Activated T-helper 1 cell treated with Interleukin-2 at 50 U/mL for 16 hours (primary cell): ENCODE measurements at places on chromosomes 5 and 9.

GRCh38 chr5:57445705-57446037 lies 36.9 kb downstream of the ACTBL2 start:
- DNase-seq, result no peak

DNA sequence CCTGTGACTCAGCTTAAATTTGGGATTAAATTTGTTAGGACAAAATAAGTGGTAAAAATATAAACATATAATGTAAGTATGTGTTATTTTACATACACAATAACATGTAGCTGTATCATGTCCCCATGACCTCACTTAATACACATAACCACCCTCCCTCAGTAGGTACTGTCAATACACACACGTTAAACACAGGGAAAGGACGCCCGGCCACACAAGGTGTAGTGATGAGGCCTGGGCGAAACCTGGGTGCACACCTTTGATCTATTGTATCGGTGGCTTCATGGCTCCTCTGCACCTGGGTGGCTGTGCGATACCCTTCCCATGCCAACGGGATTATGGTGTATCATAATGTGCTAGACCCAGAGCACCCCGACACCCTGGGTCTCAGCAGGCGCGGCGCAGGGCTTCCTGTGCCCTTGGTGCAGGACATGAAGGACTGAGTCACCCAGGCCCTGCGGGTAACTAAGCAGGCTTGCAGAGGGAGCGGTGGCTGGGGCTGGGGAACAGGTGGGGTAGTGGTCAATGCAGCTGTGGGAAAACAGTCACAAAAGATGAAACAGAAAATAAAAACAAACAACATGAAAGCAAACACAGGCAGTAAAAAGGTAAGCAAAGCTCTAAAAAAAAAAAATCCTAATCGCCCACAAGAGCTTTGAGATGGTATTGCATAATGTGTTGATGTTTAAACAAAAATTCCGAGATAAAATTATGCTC lies 127.5 kb upstream of the RETREG1 start:
- no peak for DNase-seq

GRCh38 chr5:54672871-54673270 lies 155.3 kb downstream of the SNX18 start:
- DNase-seq, result no peak

DNA sequence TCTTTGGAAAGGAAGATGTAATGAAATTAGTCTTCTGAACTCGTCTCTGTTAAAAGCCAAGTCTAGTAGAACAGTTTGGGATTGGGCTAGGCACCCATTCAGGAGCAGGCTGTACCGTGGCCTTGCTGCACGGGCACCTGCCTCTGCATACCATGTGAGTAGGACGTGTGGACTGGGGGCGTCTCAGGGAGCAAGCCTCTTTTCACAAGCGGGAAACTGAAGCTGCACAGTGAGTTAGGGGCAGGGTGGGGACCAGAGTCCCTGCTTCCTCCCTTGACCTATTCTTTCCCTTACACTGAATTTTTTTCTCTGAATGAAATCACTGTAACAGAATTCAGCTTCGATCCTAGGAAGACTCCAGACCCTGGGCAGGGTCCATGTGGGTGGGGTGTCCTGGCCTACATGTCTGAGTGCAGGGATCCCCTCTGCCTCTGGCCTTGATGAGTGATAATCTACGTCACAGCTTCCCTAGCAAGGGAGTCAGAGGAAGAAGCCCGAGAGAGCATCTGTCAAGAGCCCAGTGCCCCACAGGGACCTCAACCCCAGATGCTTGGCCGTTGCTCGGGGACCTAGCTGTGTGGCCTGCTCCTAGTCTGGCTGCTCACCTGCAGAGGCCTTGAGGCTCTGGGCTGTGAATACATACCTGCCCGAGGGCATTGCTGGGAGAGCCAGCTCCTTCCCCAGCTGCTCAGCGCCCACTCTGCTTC lies 15.1 kb downstream of the PHF2 start:
- DNase-seq, result no peak

GRCh38 chr5:139744471-139745131 lies 51.0 kb upstream of the PSD2 start:
- no peak for DNase-seq
